ENCODE measurements at places on chromosomes 5 and 9. TPM values are rescaled to one million over a fixed set of nuclear protein-coding genes. Genes with fewer than 3 reads are reported as not detected.

DNA sequence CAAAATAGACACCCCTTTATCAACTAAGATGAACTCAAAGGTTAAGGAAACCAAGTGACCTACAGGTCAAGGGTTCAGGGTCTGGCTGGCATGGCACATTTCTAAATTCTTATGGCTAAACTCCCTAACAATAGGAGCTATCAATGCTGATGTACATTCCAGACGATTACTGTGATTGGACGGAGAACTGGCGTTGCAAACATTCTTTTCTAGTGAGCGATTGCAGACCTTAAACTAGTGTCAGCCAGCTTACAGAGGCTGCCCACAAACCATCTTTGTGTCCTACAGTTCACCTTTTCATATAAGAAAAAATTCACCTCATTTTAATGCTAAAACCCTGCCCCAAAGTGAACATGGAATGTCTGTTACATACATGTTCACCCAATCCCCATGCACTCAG is 382.9 kb downstream of the MAT2B start:
- DNase-seq: no peak

DNA sequence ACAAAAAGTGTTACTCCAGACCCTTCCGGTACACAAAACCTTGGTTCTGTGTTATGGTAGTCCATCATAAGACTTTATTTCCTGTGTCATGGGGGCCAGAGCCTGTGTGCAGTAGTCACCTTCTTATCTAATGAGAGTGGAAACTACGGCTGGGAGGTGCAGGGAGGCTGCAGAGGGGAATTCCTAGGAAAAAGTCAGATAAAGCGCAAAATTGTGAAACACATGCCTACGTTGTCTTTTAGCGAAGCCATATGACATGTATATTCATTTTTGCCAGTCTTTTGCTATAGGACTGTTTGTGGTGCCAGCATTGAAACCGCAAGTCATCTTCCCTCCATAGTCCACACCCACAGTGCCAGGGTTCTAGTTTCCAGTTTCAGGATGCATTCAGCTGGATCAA is 80.7 kb downstream of the PPARGC1B start:
- DNase-seq: no peak

GRCh38 chr5:102313912-102314311 is 17.8 kb upstream of the SLCO4C1 start:
- no peak for DNase-seq

GRCh38 chr9:88716596-88717290 is 181.8 kb downstream of the NXNL2 start:
- DNase-seq: no peak

- no peak for DNase-seq
Observed at GRCh38 chr9:134073500-134073899, 5.7 kb upstream of the BRD3 start.

GRCh38 chr5:104048231-104048630 is 485.6 kb upstream of the NUDT12 start:
- DNase-seq: no peak

DNA sequence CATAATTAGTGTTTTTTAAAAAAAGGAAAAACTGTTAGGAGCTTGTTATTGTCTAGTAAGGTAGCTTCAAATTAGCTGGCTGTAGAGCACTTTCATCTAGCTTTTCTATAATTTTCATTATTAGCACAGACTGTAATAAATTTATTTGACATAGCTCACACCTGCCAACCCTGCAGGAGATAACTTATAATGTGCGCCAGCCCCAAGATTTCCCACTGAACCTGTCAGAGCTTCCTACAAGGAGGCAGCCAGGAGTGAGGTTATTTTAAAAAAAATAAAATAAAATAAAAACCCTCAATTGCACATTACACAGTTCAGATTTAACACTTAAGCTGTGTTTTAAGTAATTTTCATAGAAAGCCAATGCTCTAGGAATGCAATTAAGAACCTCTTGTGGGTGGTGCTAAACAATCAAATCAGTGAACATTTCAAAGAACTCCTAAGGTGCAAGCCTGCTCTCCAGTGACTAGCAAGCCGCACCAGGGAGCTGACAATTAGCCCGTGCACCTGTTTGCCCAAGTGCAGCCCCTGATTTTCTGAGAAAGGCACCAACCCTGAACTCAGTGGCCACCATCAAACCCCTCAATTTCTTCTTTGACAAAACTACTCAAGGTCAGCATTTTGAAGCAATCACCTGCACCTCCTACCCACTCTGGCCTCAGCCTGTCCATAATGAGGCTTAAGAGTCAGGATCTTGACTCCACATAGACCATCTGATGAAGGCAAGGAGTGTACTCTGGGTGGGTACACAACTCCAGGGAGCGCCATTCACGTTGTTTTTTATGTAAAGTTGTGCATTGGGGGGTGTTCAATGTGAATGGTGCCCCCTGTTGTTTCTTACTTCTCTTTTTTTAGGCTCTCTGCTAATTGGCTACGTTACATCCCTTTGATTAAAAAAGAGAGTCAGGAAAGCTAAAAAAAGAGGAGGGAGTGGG is 385.3 kb upstream of the WWC1 start:
- DNase-seq: no peak

- no peak for DNase-seq
Observed at GRCh38 chr5:37206736-37207135, 42.4 kb downstream of the CPLANE1 start.

DNA sequence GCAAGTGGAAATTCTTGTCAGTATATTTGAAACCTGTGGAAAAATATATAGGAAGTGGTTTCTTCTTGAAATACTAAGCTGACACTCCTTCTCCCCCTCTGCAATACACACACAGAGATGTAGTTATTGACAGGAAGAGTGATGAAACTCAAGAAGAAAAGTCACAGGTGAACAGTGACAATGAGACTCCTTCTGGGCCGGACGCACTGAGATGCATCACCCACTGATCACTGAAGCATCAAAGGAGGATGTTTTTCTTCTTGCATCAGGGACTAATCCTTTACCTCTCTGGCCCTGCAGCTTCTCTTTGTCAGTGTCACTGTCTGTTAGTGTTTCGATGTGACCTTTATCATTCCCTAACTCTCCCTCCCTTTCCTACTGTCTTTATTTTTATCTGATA is 1864.2 kb upstream of the C9orf72 start:
- DNase-seq: no peak

DNA sequence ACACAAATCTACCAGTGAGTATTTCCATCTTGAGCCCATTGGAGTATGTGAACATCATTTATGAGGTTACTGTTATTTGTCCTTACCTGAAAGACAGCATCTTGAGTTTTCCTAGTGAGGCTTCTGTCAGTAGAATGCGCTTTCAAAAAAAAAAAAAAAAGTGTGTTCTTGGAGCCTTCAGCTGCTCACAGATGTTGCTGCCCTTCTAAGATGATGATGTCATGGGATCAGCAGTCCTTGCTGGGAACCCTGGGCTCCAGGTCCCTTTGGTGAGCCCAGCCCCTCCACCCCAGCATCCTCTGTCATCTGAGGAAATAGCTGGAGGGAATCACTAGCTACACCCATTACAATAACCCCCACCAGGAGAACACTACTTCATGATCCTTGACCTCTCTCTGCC is 83.3 kb downstream of the ATPSCKMT start:
- DNase-seq: no peak

DNA sequence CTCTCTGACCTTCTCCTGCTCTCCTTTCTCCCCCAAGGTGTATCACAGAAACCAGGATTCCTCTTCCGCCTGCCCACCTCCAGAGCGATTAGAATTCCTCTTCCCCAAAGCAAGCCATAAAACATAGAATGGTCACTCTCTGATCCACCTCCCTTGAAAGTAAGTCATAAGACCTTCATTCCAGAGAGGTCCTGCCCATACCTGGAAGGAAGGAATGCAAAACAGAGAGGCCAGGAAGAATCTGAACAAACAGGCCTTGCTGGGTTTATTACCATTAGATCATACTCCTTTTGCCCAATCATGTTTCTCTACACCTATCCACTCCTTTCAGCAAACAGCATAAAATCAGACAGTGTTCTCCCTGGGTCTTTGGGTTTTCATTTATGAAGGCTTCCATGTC is 21.0 kb downstream of the CDKL3 start:
- no peak for DNase-seq

DNA sequence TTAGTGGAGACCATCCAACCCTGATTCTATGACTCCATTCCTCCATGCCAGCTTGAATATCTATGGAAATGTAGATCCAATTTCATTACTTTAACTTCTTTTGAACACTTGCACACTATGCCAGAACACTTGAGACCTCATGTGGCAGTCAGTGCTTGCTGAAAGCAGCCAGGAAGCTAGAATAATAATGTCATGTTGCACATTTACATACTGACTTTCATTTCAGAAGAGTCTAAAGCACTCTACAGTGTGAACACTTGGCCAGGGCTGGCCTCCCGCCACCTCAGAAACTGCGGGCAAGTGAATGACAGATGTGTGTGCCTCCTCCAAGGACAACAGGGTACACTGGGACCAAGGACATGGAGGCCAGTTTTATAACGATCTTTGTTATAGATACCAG is 97.3 kb downstream of the SLF1 start:
- no peak for DNase-seq

Gene IFNA5
- total RNA-seq: not detected

Gene MZB1
- 2.8 TPM for total RNA-seq

Gene TAF11L9
- total RNA-seq: not detected

Gene IFNA21
- not detected for total RNA-seq

Gene GPR151
- not detected for total RNA-seq

Gene ZNF366
- total RNA-seq: not detected

Gene LHX3
- 0.38 TPM for total RNA-seq

Gene FBXL7
- not detected for total RNA-seq

All from natural killer cell (primary cell).